Vagina (tissue), 2 donors: ENCODE measurements at places on chromosomes 1 and 21. TPM values are rescaled to one million over a fixed set of nuclear protein-coding genes. Genes with fewer than 3 reads are reported as not detected.
A peak's percentile ranks its signal among the peaks of the same experiment; 100 is the strongest.

DNA sequence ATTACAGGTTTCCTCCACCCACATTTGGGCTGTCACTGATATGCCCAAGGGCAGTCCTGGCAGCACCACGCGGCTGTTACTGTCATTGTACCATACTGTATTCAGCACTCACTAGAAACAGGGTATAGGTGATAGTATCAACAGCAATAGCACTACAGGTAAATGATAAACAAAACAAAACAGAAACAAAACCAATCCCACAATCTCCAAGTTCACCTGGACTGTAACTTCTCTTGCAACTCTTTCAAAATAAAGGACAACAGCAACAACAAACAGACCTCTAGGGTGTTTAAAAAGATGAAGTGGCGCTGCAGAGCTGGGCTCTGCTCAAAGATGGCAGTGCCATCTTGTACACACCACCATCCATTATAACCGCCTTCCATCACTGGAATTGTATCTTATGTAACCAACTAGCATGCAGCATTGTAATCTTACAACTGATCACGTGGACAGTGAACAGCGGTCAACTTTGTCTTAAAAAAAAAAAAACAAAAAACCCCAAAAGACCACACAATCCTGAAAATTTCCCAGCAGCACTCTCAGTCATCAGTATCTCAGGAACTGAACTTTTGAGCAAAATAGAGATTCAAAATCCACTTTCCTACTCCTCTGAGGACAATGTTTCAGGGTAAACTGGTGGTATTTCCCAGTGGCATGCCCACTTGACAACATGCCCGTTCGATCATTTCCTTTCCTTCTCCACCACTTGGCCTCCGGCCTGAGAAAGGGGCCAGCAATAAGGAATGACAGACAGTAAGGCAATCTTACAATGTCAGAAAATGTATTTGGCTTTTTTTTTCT, 3.8 kb downstream of the IRF2BP2 start:
- DNase-seq = no peak
- peak overlapping the region; percentile 100 for H3K27ac ChIP-seq
- peaks cover 57% of the 10 kb centered on the region for H3K4me1 ChIP-seq
- no peaks in the 10 kb centered on the region for H3K36me3 ChIP-seq

DNA sequence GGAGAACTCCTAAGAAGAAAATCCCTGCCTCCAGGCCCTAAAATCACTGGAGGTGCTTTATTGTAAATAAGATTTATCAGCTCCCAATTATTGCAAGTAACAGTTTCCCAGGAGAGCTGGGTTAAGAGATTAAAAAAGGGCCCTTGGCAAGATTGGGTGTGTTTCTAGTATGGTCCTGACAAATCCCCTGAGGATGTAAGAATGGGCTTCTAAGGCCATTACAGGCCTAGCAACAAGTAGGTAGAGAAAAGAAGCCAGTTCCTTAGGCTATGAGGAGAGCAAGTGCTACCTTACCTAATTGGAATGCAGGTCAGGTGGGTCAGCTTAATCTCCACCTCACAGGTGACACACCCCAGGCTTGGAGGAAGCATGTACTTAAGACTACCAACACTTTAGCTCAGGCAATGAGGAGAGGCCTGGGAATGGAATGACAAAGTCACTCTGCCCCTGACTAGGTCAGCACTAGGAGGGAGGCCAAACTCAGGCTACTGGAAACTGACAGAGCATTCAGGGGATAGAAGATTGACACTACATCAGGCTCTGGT, 6.8 kb upstream of the OTUD7B start:
- no peaks in the 10 kb centered on the region for H3K4me1 ChIP-seq
- H3K27me3 ChIP-seq = no peaks in the 10 kb centered on the region
- no peak overlapping the region for H3K27ac ChIP-seq
- H3K4me3 ChIP-seq = no peak overlapping the region
- no peaks in the 10 kb centered on the region for H3K36me3 ChIP-seq
- no peak for DNase-seq

GRCh38 chr1:55707196-55707595, 492.0 kb upstream of the USP24 start:
- peaks cover 8% of the 10 kb centered on the region for H3K4me1 ChIP-seq
- H3K27ac ChIP-seq = no peak overlapping the region
- no peaks in the 10 kb centered on the region for H3K36me3 ChIP-seq
- DNase-seq = no peak

- no peaks in the 10 kb centered on the region for H3K36me3 ChIP-seq
- H3K4me1 ChIP-seq = no peaks in the 10 kb centered on the region
- H3K4me3 ChIP-seq = no peak overlapping the region
- no peak for DNase-seq
Measured at GRCh38 chr21:32114419-32115035, 164.3 kb downstream of the MIS18A start.

GRCh38 chr21:40383951-40384350, 463.0 kb downstream of the DSCAM start:
- H3K36me3 ChIP-seq = no peaks in the 10 kb centered on the region
- no peak overlapping the region for H3K4me3 ChIP-seq
- H3K4me1 ChIP-seq = peaks cover 4% of the 10 kb centered on the region

DNA sequence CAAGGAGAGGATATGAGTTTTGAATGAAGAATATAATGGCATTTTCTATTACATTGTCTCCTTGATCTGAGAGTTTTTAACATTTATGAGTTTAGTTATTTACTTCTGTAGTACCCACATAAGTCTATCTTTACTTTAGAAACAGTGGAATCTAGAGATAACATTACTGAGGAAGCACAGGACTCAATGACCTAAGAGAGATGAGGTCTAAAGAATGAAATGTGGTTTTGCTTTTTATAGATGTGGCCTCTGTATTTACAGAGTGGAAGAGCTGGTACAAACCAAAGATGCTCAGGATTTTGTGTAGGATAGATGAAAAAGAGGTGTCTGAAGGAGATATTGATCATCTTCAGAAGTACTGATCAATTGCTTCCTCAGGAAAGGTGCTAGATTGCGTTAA, 177.3 kb downstream of the KCTD3 start:
- no peak overlapping the region for H3K4me3 ChIP-seq
- no peak for DNase-seq
- H3K36me3 ChIP-seq = no peaks in the 10 kb centered on the region
- no peaks in the 10 kb centered on the region for H3K27me3 ChIP-seq
- no peaks in the 10 kb centered on the region for H3K4me1 ChIP-seq

Gene RGL1
- 23.1 TPM for total RNA-seq

Gene FABP3
- 16.7 TPM for total RNA-seq

Gene GSTM5
- total RNA-seq = 21.1 TPM
